T follicular helper cell (primary cell): ENCODE measurements at places on chromosomes 7 and 10.

- no peak for DNase-seq
Measured at GRCh38 chr7:74294191-74294998, 5.2 kb downstream of the CLIP2 start.

DNA sequence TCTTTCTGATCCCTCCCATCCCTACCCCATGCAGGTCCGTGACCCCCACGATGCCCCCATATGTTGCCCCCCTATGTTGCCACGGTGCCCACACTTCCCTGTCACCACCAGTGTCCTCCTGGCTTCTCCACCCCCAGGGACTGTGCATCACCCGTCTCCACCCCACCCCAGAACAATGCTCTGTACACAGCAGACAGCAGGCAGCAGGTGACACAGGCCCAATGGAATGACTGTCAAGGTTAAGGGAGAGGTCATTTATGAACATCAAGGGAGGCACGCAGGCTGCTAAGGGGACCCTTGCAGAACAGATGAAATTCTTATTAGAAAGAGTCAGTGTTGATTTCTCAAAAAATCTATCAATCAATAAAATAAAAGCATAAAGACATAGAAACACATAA lies 71.5 kb downstream of the PARP12 start:
- no peak for DNase-seq

- no peak for DNase-seq
Measured at GRCh38 chr7:33425395-33425794, 296.0 kb downstream of the BBS9 start.

- no peak for DNase-seq
Measured at GRCh38 chr7:134845461-134845860, 66.0 kb downstream of the CALD1 start.

GRCh38 chr10:21754410-21755011 lies 220.5 kb downstream of the MLLT10 start:
- DNase-seq: no peak

DNA sequence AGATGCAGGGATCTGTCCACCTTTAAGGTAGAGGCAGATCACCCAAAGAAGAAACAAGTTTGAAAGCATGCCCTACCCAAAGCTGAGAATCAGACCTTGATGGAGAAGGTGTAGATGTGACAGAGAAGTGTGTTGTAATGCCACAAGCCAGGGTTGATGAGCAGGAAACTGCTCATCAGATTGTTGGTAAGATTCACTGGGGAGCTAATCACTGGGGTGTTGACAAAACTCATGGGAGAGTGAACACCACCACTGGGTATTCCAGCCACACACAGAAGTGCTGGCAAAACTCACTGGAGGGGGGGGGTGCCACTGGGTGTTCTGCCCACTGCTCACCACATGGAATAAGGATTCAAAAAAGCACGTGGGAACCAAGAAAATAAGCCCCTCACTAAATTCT lies 95.2 kb downstream of the IQUB start:
- no peak for DNase-seq

DNA sequence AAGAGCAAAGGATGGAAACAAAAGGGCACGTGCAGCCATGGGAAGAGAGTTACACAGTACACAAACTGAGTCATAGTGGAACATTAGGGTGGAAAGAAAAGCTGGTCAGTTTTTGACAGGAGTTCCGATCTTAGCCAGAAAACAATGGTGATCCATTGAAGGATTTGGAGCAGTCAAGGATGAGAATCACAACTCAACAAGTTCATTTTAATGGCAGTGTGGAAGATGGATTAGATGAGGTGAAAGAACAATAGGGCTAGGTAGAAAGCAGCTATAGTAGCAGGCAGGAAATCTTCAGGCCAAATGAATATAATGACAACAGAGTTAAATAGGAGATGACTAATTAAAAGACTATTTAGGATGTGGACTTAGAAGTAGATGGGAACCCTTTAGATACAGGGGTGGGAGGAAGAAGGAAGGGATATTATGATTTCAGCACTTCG lies 136.3 kb downstream of the DOCK4 start:
- no peak for DNase-seq

DNA sequence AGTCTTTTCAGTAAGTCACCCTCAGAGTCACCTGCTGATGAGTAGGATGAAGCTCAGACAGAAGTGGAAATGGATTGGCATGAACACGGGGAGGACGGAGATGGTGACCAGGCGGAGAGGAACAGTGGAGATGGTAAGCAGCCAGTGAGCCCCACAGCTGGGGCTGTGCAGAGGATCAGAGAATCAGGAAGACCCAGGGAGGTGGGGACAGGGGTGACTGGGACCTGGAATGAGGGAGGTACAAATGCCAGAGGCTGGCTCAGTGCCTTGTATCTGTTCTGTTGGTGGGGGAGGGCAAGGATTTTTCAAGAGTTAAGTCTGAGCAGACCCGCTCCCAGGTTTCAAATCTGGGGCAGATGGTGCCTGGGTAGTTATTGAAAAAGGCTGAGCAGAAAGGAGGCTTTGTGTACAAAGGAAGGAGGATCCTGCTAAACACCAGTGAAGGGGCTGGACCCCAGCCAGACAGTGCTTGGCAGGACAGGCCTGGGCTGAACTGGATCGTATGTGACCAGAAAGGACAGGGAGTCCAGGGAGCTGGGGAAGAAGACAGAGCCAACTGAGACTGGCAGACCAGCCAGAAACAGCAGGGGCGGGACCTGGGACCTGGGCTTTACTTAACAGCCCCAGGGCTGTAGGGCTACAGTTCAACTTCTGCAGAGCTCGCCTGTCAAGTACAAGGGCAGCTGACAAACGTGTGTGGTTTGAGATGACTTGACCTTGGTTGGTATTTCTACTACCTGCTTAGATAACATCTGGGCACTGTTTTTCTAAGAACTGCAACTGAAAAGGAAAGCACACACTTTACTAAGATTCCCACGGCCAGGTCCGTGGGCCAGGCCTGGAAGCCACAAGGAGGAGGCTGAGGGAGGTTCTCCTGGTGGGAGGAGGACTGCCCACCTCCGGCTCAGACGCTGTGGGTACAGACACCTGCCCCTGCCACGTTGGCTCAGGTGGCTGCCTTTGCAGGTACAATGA lies 13.2 kb upstream of the FRMPD2 start:
- no peak for DNase-seq
